ENCODE measurements at places on chromosomes 12 and 14.

GRCh38 chr14:101458741-101459550 is 102.3 kb upstream of the DIO3 start:
- DNase-seq: no peak

GRCh38 chr14:101598159-101598558 is 36.9 kb downstream of the DIO3 start:
- no peak for DNase-seq

DNA sequence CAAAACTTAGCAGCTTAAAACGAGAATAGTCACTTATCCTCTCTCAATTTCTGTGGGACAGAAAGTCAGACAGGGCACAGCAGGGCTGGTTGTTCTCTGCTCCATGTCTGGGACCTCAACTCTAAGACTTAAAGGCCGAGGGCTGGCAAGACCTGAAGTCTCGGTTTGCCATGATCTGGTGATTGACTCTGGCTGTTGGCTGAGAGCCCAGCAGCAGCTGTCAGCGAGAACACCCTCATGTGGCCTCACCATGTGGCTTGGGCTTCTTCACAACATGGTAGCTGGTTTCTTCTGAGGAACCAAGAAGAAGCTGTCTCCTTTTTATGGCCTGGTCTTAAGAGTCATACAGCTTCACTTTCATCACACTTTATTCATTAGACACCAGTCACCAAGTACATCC is 1.7 kb upstream of the VASH1 start:
- no peak for DNase-seq

DNA sequence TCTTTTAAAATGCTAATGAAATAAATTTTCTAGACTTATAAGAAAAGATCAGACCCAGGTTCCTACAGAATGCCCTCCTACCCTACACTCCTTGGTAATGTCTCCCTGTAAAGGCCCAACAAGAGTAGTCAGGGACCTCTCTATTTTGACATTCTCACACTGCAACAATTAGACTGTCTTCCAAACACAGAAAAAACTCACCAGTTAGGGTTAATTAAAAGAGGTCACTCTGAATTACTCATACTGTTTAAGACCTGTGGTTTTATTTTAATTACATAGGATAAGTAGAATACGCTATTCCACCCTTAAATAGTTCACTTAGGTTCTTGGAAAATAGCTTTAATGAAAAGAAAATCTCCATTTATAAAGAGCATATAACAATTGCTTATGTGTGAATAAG is 142.4 kb downstream of the ITPR2 start:
- no peak for DNase-seq

GRCh38 chr12:7139200-7139599 is 9.0 kb downstream of the CLSTN3 start:
- DNase-seq: no peak

DNA sequence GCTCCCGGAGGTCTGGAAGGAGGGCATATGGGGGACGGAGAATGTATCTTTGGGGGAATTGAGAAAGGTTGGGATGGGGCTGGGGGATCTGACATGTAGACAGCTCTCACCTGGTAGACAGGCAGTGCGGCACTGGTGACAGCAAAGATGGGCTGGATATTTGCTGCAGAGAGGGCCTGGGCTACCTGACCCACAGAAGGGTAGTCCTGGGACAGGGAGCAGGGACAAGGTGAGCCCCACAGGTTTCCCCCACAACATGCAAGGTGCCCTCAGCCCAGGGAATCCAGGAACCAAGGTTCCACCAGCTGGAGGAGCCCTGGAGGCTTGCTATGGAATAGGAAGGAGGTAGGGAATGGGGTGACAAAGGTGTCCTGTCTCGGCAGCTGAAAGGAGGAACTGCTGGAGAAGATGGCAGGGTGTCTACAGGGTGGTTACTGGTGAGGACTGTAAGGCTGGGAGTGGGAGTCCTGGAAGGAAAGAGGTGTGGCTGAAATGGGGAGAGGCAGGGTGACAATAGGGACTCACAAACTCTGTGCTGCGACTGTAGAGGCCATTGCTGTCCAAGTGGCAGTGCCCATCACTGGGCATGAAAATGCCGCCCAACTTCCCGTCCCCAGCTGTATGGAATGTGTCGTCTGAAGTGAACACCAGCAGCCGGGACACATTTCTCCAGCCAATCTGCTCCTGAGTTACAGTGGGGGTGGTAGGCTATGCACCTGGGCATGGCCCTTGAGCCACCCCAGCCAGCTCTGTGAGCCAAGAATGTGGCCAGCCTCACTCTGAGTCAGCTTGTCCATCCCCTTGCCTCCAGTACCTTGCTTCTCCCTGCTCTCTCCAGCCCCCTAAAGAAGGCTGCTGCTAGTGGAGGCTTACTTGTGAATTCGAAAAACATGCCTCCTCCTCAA is 11.3 kb downstream of the ITGB7 start:
- no peak for DNase-seq

- no peak for DNase-seq
Measured at GRCh38 chr14:79325557-79325956, 885.7 kb downstream of the DIO2 start.

DNA sequence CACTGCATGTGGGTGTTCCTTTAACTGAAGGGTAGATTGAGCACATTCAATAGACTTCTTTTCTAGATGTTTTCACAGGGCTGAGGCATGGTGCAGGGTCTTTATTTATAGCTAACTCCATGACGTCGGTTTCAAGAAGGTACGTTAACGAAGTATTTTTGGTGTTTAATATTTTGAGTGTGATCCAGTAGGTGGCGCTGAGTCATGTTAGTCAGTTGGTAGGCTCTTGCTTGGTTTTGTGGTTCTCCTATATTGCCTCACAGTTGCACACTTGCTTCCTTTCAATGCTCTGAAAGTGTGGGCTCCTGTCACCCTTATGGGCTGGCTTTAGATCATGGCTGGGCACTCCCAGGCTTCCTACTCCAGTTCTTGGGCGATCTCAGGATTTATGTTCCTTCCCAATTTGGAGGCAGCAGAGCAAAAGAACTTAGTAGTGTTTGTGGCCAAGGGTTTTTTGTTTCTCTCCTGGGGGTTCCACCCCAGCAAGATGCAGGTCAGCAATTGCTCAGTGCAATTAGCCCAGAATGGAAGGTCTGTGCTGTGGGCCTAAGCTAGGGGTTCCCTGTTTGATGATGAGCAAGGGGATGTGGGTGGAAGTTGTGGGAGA is 471.6 kb upstream of the FOXG1 start:
- DNase-seq: peak; percentile 64

GRCh38 chr12:113439606-113440030 is 17.4 kb downstream of the SDSL start:
- peak; percentile 42 for DNase-seq

DNA sequence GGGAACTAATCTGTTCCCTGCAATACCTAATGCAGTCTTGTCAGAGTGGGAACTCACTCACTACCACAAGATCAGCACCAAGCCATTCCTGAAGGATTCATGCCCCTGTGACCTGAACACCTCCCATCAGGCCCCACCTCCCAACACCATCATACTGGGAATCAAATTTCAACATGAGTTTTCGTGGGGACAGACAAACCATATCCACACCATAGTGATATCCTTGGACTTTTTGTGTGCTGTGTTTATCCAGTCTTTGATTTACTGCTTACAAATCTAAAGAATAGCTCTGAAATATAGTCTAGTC is 243.5 kb downstream of the FBXL14 start:
- DNase-seq: no peak

DNA sequence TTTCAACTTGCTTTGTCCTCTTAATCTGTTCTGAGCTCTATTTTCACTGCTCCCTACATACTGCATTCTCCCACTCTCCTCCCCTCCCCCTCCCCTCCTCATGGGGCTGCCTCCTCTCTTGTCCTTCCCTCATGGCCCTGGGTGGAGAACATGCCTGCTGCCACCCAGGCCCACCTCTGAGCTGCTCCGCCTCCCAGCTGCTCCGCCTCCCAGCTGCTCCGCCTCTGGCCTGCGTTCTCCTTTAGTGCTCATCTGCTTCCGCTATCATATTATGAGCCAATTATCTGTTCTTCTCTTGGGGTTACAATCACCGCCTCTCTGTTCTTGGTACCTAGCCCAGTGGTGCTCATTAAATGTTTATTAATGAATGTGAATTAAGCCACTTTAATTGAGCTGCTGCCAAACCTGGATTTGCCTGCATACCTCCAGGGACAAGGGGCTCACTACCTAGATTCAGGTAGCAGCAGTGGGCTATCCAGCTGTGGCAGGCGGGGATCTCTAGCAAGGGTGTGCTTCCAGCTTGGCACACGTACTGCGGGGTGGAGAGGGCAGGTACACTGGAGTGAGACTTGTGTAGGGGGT is 32.0 kb upstream of the FAM181A start:
- DNase-seq: no peak

DNA sequence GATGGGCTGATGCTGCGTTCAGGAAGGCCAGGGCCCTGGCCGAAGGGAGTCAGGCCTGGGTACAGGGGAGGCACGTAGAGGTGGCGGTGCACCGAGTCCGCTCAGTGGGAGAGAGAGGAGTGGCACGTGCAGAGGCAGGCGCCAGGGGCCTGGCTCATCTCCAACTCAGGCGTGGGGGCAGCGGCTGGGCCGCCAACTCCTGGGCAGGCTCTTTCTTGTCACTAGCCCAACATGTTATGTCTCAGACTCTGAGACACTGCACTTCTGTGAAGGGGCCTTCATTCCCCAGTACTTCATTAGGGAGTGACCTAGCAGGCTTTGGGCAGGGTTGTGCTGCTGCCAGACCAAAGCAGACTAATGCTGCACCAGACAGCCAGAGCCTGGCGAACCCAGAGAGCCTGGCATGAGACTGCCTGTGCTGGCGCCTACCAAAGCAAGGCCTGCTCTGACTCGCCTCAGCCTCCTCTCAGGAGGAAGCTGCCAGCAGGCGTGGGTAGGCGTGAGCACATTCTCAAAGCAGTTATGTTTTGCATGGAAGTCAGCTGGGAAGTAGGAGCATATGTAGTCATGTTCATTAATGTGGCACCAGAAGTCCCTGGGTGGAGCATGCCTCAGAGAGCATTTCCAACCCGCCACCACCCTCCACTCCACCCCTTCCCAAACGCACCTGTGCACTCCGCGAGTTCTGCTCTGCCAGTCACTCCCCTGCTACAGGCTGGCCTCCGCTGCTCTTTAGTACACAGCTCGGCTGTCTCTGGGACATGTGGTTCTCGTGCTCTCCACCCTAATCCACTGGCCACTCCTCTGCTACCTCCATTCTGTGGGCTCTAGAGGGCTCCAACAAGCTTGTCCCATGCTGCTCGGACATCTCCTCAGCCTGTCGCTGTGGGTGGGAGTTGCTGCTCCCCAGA is 9.7 kb downstream of the CKB start:
- peak; percentile 47 for DNase-seq

DNA sequence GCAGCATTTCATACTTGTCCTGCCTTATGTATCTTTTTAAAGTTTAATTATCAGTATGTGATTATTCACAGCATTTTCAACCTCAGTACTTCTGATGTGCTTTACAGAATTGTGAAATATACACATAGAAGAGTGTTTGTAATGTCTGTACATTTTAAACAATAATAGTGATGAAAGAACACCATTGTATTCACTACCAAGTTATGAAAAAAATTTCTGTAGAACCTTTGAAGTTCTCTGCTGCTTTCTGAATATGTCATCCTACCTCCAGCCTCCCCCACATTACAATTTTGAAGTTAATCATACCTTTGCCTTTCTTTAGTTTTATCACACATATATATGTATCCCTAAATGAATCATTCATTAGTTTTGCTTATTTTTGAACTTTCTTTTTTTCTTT is 24.8 kb downstream of the FRMD6 start:
- no peak for DNase-seq

- DNase-seq: no peak
Measured at GRCh38 chr12:32015036-32015435, 55.8 kb downstream of the RESF1 start.

GRCh38 chr12:42780671-42781070 is 191.1 kb upstream of the PRICKLE1 start:
- no peak for DNase-seq

DNA sequence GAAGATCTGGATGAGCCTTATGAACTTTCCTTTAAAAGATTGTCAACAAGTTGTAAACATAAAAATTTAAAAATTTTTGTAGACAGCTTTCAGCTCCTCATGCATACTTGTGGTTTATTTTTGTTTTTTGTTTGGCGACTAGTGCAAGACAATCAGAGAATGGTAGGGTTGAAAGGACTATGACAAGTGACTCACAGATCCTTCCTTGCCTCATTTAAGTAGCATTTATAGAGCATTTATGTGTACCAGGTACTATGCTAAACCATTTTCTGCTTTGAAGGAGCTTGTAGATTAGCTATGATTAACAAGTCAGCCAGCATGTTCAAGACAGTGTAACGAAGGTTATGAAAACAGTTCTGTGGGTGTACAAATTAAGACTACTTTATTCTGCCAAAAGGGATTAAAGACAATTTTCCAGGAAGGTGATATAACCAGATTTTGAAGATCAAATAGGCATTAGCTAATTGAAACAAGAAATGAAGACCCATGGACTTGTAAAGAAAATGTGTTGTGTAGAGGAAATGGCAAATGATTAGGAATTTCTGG is 122.0 kb downstream of the PCNX1 start:
- DNase-seq: no peak
